Placental pericyte (primary cell): ENCODE measurements at places on chromosomes 12 and 14. TPM values are rescaled to one million over a fixed set of nuclear protein-coding genes. Genes with fewer than 3 reads are reported as not detected.

PTPN21 gene
- total RNA-seq, result 11.6 and 14.5 TPM in 2 replicates

SLC24A4 gene
- not detected in 2 replicates for total RNA-seq

BMAL2 gene
- total RNA-seq, result 15.1 and 69.6 TPM in 2 replicates

KCNK10 gene
- not detected in 2 replicates for total RNA-seq

SAMD15 gene
- total RNA-seq, result 1.5 and 3.6 TPM in 2 replicates

NEDD1 gene
- total RNA-seq, result 17.7 and 49.7 TPM in 2 replicates

PMEL gene
- 0.72 and 0.88 TPM in 2 replicates for total RNA-seq

KCNC2 gene
- total RNA-seq, result not detected in 2 replicates

CIROP gene
- not detected in 2 replicates for total RNA-seq

EPYC gene
- total RNA-seq, result not detected in 2 replicates

CDCA3 gene
- 0.66 and 43.2 TPM in 2 replicates for total RNA-seq

POTEM gene
- total RNA-seq, result not detected in 2 replicates

POP5 gene
- 9.8 and 38.4 TPM in 2 replicates for total RNA-seq

SERPINA9 gene
- 0.43 TPM in 1 of 2 replicates, not detected in the other for total RNA-seq

ABHD12B gene
- total RNA-seq, result not detected in 2 replicates

RXYLT1 gene
- total RNA-seq, result 10.7 and 17.5 TPM in 2 replicates

CCDC177 gene
- total RNA-seq, result not detected in 2 replicates

PLCZ1 gene
- total RNA-seq, result 0.57 TPM in 1 of 2 replicates, not detected in the other

SPTB gene
- 0.22 and 0.57 TPM in 2 replicates for total RNA-seq

PZP gene
- total RNA-seq, result not detected in 2 replicates

STYK1 gene
- 0.14 TPM in 1 of 2 replicates, not detected in the other for total RNA-seq

KLRK1 gene
- not detected in 2 replicates for total RNA-seq

FKBP11 gene
- 17.0 and 44.4 TPM in 2 replicates for total RNA-seq

FBLN5 gene
- 38.9 and 61.1 TPM in 2 replicates for total RNA-seq

RPL10L gene
- not detected in 2 replicates for total RNA-seq

DPY19L2 gene
- total RNA-seq, result 1.3 and 9.7 TPM in 2 replicates

ATF7IP gene
- 27.1 and 61.3 TPM in 2 replicates for total RNA-seq

ITGB7 gene
- total RNA-seq, result under 0.01 and 0.29 TPM in 2 replicates

TAS2R8 gene
- 0.43 TPM in 1 of 2 replicates, not detected in the other for total RNA-seq

DIO2 gene
- 0.22 and 29.6 TPM in 2 replicates for total RNA-seq

CRIP1 gene
- 5.3 and 7.3 TPM in 2 replicates for total RNA-seq

DCN gene
- total RNA-seq, result 131 and 1,080 TPM in 2 replicates

INSM2 gene
- not detected in 2 replicates for total RNA-seq

PIWIL1 gene
- total RNA-seq, result not detected in 2 replicates

GPR68 gene
- total RNA-seq, result 6.1 and 26.9 TPM in 2 replicates

GLI1 gene
- 1.1 and 1.3 TPM in 2 replicates for total RNA-seq

ART4 gene
- total RNA-seq, result under 0.01 and 0.14 TPM in 2 replicates

MYRFL gene
- not detected in 2 replicates for total RNA-seq

VDR gene
- 23.9 and 57.3 TPM in 2 replicates for total RNA-seq

RD3L gene
- total RNA-seq, result not detected in 2 replicates

KLRC1 gene
- not detected in 2 replicates for total RNA-seq

FOXN4 gene
- total RNA-seq, result not detected in 2 replicates

NUP37 gene
- 25.8 and 36.7 TPM in 2 replicates for total RNA-seq

ACVR1B gene
- 13.6 and 20.1 TPM in 2 replicates for total RNA-seq

SLC5A8 gene
- not detected in 2 replicates for total RNA-seq

MANSC4 gene
- not detected in 2 replicates for total RNA-seq

IFT81 gene
- 13.3 and 16.3 TPM in 2 replicates for total RNA-seq

AHNAK2 gene
- total RNA-seq, result 9.2 and 69.4 TPM in 2 replicates

LAG3 gene
- total RNA-seq, result 0.22 and 0.29 TPM in 2 replicates

CACNB3 gene
- 12.0 and 33.1 TPM in 2 replicates for total RNA-seq

PTPN6 gene
- total RNA-seq, result 0.22 TPM in 1 of 2 replicates, not detected in the other

WIF1 gene
- not detected in 2 replicates for total RNA-seq

SERPINA3 gene
- under 0.01 and 0.14 TPM in 2 replicates for total RNA-seq
